ENCODE measurements at places on chromosomes 2 and 18.

- DNase-seq, result peak; percentile 64
Measured at GRCh38 chr2:46979571-46979979, 64.0 kb upstream of the MCFD2 start.

GRCh38 chr2:60934165-60934722 is 52.9 kb downstream of the REL start:
- no peak for DNase-seq

DNA sequence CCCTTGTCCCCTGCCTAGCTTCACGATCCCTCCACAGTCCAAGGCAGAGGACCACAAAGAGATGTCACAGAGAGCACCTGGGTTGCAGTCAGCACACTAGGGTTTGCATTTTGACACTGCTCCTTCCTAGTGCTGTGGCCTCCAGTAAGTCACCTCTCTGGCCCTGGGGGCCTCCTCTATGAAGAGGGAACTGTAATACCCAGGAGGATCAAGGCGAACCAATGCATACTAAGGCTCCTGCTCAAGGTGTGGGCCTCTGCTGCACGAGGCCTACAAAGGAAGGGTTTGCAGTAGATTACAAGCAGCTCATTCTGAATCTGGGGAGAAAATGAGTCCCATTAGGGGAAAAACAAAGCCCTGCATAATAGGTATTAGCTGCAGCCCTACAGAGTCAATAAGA is 72.3 kb upstream of the FZD7 start:
- DNase-seq, result no peak

DNA sequence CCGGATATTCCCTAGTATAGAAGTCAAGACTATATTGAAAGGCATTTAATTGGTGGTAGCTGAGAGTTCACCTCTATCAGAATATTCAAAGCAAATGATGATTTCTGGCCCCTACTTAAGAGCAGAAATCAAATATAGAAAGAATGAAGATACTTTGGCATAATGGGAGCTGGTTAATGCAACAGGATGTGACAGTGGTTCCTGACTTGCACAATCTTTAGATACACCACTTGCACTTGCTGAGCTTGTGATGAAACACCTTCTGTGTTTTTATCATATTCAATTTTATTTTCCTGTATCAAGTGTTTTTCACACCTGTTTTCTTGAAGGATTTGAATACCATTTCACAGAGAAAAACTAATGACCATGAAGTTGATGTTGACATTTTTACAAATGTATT is 124.1 kb upstream of the CDH19 start:
- no peak for DNase-seq

GRCh38 chr18:5057386-5058348 is 139.4 kb downstream of the AKAIN1 start:
- peak; percentile 56 for DNase-seq

- DNase-seq, result no peak
Measured at GRCh38 chr2:70608373-70608772, 54.7 kb upstream of the TGFA start.

- no peak for DNase-seq
Measured at GRCh38 chr2:192072261-192072660, 122.5 kb downstream of the TMEFF2 start.

GRCh38 chr2:100527440-100528015 is 35.3 kb upstream of the PDCL3 start:
- no peak for DNase-seq

Measured in naive thymus-derived CD8-positive, alpha-beta T cell (primary cell).